ENCODE measurements at places on chromosomes 4 and X. TPM values are rescaled to one million over a fixed set of nuclear protein-coding genes. Genes with fewer than 3 reads are reported as not detected.
A peak's percentile ranks its signal among the peaks of the same experiment; 100 is the strongest.

DNA sequence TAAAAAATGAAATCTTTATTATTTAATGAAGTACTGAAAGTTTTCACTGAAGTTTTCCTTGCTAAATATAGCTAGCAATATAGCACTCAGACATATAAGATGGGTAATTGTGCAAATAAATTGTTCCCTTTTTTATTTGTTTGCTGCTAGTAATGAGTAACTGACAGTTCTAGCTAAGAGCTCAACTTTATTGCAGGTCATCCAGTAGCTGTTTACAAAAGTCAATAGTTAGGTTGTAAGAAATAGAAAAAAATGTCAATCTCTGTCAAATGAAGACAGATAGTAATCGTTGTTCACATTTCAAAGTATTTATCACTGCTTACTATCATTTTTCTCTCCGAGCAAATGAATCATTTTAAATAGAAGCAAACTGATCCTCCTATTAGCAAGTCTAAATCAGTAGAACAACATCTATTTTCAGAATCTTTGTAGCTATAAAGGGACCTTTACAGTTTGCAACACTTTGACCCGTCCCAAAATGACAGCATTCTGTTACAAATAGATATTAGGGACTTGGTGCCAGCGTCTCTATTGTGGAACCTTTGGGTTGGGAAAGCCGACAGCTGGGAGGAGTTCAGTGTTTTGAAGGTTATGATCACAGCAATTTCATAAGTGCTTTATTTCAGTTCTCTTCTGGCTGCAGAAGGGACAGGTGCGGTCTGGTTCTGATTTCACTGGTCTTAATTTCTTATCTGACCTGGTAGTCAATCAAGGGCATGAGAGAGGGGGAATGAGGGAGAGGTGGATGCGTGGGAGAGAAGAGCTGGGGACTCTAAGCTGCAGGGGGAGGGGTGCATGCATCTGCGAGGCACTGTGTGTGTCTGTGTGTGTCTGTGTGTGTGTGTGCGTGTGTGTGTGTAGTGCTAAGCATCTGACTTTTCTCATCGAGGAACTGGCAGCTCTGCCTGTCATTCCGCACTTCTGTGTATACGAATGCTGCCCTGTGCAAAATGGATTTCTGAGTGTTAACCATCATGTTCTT is 227.9 kb upstream of the PITX2 start:
- no peaks in the 10 kb centered on the region for H3K36me3 ChIP-seq
- no peaks in the 10 kb centered on the region for H3K4me1 ChIP-seq
- H3K4me3 ChIP-seq, result no peak overlapping the region

DNA sequence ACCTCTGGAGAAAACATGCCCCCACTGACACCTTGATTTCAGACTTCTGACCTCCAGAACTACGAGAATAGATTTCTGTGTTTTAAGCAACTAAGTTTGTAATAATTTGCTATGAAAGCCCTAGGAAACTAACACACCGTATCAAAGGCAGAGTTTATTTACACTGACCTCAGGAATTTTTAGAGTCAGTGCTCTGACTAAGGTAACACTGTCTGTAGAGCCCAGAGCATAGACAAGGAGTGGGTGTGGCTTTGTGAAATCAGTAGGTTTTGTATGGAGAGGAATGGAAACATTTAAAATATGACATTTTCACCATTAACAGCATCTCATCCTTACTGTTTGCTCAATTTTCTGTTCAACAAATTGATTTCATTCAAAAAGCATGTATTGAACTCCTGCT is 764.4 kb upstream of the PCDH10 start:
- H3K36me3 ChIP-seq, result no peaks in the 10 kb centered on the region
- no peaks in the 10 kb centered on the region for H3K27me3 ChIP-seq
- no peak for DNase-seq
- no peak overlapping the region for H3K27ac ChIP-seq
- no peak overlapping the region for H3K4me3 ChIP-seq
- no peaks in the 10 kb centered on the region for H3K4me1 ChIP-seq

- no peaks in the 10 kb centered on the region for H3K36me3 ChIP-seq
- no peak overlapping the region for H3K27ac ChIP-seq
- DNase-seq, result no peak
These were observed 27.2 kb downstream of the HTR2C start for GRCh38 chrX:114611018-114611619.

DNA sequence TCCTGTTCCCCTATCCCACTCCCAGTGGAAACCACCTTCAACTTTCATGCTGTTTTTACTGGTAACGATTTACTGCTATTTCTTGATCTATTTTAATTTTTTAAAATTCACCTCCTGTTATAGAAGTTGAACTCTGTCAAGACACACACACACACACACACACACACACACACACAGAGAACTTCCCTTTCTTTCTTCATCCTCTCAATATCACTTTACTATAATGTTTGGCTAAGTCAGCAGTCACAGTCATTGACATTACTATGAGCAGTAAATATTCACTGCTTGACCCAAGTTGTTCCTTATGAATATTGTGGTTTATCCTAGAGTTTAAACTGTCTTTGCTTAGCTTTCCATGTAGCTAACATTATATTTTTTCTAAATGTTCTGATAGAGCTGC is 24.0 kb upstream of the SGMS2 start:
- no peak overlapping the region for H3K27ac ChIP-seq
- no peak for DNase-seq
- no peaks in the 10 kb centered on the region for H3K36me3 ChIP-seq

- peak overlapping the region; percentile 76 for H3K4me3 ChIP-seq
- H3K27ac ChIP-seq, result peak overlapping the region; percentile 74
- DNase-seq, result peak; percentile 71
These were observed 3.2 kb upstream of the RS1 start for GRCh38 chrX:18674788-18675735.

GRCh38 chr4:113625902-113626301 is 135.6 kb downstream of the CAMK2D start:
- H3K27me3 ChIP-seq, result no peaks in the 10 kb centered on the region
- H3K27ac ChIP-seq, result no peak overlapping the region
- peaks cover 4% of the 10 kb centered on the region for H3K36me3 ChIP-seq
- H3K4me1 ChIP-seq, result peaks cover 12% of the 10 kb centered on the region

The CEP135 gene
- 10.7 TPM for polyA plus RNA-seq

- no peaks in the 10 kb centered on the region for H3K36me3 ChIP-seq
- no peak overlapping the region for H3K4me3 ChIP-seq
- H3K27ac ChIP-seq, result no peak overlapping the region
- no peaks in the 10 kb centered on the region for H3K27me3 ChIP-seq
- H3K4me1 ChIP-seq, result no peaks in the 10 kb centered on the region
- DNase-seq, result no peak
These were observed 154.4 kb downstream of the EFHC2 start for GRCh38 chrX:44189116-44189515.

- H3K4me3 ChIP-seq, result no peak overlapping the region
- H3K36me3 ChIP-seq, result no peaks in the 10 kb centered on the region
- no peak overlapping the region for H3K27ac ChIP-seq
These were observed 19.7 kb upstream of the GRPR start for GRCh38 chrX:16103625-16104024.

DNA sequence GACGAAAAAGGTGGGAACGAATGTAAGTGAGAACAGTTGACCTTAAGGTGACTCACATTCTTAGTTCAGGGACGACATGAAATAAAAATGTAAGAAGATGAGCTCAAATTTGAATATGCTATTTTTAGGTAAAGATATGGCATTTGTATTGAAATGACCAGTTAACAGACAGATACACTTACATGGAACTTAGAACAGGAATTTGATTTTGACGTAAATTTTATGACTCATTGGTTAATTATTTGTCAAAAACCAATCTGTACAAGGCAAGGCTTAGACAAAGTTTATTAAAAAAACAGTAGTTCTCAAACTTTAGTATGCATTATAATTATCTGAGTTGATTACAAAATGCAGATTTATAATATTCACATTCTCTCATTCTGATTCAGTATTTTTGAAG is 469.4 kb downstream of the CFAP47 start:
- no peaks in the 10 kb centered on the region for H3K4me1 ChIP-seq
- H3K27ac ChIP-seq, result no peak overlapping the region
- no peak overlapping the region for H3K4me3 ChIP-seq
- no peaks in the 10 kb centered on the region for H3K36me3 ChIP-seq
- no peaks in the 10 kb centered on the region for H3K27me3 ChIP-seq

The CCNA2 gene
- polyA plus RNA-seq, result 0.61 TPM

GRCh38 chr4:83180431-83180968 is 66.0 kb upstream of the PLAC8 start:
- no peak overlapping the region for H3K27ac ChIP-seq
- H3K27me3 ChIP-seq, result no peaks in the 10 kb centered on the region
- H3K36me3 ChIP-seq, result no peaks in the 10 kb centered on the region

The SRPX2 gene
- polyA plus RNA-seq, result not detected
